ENCODE measurements at places on chromosomes 1 and 21. TPM values are rescaled to one million over a fixed set of nuclear protein-coding genes. Genes with fewer than 3 reads are reported as not detected.

ELK4 gene
- 27.2 TPM for total RNA-seq

SNAP47 gene
- total RNA-seq, result 25.2 TPM

ZNF593OS gene
- not detected for total RNA-seq

GNG4 gene
- not detected for total RNA-seq

KPRP gene
- total RNA-seq, result 231 TPM

LRRC3 gene
- 3.3 TPM for total RNA-seq

Measured in lower leg skin (tissue), 4 donors.